CMK (cell line): ENCODE measurements at places on chromosomes 3 and 15.

- DNase-seq: no peak
Measured at GRCh38 chr3:154885418-154885817, 194.7 kb upstream of the MME start.

- no peak for DNase-seq
Measured at GRCh38 chr15:86624261-86625036, 544.8 kb downstream of the AGBL1 start.

GRCh38 chr3:76107935-76108570, 322.7 kb upstream of the ZNF717 start:
- DNase-seq: no peak

DNA sequence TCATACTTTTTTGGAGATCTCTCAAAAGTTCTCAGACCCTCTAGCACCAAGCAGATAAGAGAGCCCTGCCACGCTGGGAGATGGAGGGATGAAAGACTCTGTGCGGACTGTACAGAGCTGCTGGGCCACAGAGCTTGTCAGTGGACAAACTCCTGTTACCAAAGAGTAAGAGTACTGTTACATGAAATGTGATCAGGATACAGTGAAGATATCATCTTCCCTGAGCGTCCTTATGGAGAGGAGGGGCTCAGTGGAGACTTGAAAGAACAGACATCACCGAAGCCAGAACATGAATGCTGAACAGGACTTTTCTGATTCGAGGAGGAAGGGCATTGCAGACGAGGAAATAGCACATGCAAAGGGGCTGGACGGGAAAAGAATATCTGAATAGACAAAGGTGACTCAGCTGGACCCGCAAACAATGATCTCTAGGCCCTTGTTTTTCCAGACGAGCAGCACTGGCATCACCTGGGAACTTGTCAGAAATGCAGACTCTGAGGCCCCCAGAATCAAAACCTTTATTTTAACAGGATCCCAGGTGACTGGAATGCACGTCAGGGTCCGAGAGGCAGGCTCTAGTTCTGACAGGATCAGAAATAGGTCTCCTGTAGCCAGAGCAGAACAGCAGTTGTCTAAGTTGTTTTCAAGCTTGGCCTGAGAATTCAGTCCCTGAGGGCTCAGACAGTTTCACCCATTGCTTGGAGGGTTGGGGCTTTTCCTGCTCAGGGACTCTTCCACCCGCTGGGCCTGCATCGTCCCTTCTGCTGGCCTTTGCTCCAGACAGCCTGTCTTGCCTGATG, 277.9 kb downstream of the RPLP1 start:
- no peak for DNase-seq

- DNase-seq: no peak
Measured at GRCh38 chr15:59657635-59658125, 365 bp upstream of the GTF2A2 start.

DNA sequence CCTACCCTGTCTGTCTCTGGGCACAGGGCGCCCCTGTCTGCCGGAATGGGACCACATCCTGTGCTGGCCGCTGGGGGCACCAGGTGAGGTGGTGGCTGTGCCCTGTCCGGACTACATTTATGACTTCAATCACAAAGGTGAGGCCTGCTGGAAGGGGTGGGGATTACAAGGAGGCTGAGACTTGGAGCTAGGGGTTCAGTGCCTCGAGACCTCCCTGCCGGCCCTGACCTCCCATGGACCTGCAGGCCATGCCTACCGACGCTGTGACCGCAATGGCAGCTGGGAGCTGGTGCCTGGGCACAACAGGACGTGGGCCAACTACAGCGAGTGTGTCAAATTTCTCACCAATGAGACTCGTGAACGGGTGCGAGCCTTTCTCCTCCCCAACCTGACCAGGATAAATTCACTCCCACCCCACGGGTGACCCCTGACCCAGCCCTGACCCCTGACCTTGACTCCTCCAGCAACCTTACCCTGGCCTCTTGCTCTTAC, 20.4 kb downstream of the PTH1R start:
- no peak for DNase-seq

GRCh38 chr15:96367311-96368200, 37.1 kb downstream of the NR2F2 start:
- DNase-seq: no peak

DNA sequence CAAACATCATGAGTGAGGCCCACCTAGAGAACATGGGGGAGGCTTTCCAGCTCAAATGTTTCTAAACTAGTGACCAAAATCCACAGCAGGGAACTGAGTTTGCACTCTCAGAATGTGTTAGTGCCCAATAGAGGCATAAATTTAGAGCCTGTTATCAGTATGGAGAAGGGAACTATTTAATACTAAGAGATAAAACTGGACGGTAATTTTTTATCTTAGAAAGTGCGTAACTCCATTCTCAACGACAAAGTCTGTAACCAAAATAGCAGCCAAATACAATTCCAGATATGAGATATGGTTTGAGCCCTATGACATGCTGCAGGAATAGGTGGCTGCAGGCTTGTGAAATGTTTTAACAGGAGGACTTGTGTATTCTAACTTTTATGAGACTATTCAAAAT, 3.5 kb downstream of the B3GALNT1 start:
- no peak for DNase-seq

- DNase-seq: no peak
Measured at GRCh38 chr3:2921452-2921851, 188.7 kb downstream of the IL5RA start.

- DNase-seq: no peak
Measured at GRCh38 chr3:52609316-52609815, 73.0 kb downstream of the UQCC5 start.

GRCh38 chr3:18190646-18191045, 234.5 kb downstream of the SATB1 start:
- no peak for DNase-seq

GRCh38 chr3:150345021-150345538, 63.0 kb upstream of the TSC22D2 start:
- DNase-seq: no peak

DNA sequence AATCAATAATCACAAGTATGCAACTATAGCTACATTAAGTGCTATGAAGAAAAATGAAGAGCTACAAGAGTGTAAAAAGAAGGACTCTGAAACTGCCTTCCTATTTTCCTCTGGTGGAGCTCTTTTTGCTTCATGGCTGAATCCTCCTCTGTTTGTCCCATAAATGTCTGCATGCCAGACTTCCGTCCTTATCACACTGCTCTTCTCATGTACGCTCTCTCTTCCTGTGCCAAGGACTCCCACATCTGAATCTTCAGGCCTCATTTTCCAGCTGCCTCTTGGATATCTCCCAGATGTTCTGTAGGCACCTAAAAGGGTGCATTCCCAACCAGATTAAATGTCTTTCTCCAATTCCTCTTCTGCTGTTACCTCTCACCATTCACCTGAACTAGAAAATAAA, 123.7 kb downstream of the MECOM start:
- no peak for DNase-seq

DNA sequence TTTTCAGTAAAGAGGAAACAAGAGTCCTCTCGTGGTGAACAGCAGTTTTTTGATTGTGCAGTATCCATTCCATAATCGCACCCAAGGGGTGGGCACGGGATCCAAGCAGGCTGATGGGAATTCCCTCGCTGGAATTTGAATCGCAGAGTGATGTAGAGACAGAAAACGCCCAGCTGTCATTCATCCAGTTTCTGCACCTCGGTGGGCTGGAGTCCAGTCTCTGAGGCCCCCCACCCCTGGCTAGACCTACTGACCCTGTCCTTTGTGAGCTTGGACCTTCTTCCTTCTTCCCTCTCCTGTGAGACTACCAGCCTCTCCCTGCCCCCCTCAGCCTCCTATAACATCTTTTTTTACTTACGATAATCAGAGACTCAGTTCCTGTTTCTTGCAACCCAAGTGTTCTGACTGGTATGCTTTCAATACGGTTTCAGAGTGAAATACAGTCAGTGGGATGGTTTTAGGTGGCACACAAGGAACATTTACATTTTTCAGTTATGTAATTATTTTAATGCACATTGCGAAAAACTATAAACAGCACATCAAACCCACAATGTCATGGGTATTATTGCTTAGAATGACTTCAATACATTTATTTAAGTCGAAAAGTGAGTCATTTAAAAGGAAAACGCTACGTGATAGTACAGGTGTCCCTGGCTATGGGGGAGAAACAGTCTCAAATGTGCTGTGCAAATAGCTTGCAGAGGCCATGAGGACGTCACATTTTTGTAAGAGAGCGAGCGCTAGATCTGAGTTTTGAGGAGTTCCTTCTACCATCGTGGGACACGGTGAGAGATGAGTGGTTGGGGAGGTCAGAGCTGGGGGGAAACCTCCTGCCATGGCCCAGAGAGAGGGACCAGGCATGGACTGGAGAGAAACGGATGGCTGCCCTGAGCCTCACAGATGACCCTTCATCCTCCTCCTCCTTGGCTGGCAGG, 37.5 kb upstream of the CHST2 start:
- no peak for DNase-seq

DNA sequence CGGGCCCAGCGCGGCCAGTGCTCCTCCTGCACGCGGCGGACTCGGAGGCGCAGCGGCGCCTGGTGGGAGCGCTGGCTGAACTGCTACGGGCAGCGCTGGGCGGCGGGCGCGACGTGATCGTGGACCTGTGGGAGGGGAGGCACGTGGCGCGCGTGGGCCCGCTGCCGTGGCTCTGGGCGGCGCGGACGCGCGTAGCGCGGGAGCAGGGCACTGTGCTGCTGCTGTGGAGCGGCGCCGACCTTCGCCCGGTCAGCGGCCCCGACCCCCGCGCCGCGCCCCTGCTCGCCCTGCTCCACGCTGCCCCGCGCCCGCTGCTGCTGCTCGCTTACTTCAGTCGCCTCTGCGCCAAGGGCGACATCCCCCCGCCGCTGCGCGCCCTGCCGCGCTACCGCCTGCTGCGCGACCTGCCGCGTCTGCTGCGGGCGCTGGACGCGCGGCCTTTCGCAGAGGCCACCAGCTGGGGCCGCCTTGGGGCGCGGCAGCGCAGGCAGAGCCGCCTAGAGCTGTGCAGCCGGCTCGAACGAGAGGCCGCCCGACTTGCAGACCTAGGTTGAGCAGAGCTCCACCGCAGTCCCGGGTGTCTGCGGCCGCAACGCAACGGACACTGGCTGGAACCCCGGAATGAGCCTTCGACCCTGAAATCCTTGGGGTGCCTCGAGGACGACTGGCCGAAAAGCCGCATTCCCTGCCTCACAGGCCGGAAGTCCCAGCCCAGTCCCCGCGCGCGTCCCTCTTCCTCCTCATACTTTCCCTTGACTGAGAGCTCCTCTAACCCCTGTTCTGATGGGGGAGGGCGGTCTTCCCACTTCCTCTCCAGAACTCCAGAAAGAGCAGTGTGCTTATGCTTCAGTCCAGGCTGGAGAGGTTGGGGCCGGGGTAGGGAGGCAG, 1.4 kb upstream of the IL17RC start:
- peak; percentile 70 for DNase-seq

- DNase-seq: no peak
Measured at GRCh38 chr3:13219077-13219901, 146.1 kb upstream of the IQSEC1 start.

DNA sequence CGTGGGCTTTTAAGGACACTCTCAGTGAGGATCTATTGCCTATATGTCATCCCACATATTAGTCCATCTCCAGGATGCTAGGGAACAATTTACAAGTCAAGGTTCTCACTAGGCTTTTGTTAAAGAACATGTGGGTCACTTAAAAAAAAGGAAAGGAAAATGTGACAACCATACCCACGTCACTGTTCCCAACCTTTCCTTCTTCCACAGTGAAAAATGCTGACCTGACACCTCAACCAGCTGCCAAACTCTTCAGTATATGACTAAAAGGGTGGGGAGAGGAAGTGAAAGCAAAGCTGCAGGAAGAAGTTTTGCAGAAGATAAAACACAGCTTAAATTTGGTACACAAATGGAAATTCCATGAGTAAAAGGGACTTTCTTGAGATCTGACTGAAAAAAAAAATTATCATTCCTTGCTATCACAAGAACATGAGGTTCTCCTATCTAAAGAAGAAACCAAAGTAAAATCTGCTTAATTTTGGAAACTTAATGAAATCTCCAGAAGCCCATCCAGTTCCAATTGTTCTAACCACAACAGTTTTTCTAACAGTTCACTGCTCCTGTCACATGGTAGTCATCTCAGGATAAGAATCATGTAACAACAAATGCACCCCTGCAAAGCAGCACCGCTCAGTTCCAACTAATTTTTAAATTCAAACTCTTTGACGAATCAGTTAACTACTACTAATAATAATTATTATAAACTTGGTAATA, 117.0 kb upstream of the TSPAN3 start:
- no peak for DNase-seq

GRCh38 chr15:92306663-92307062, 87.0 kb upstream of the ST8SIA2 start:
- peak; percentile 15 for DNase-seq

GRCh38 chr3:128922804-128923459, 43.5 kb downstream of the ACAD9 start:
- no peak for DNase-seq

DNA sequence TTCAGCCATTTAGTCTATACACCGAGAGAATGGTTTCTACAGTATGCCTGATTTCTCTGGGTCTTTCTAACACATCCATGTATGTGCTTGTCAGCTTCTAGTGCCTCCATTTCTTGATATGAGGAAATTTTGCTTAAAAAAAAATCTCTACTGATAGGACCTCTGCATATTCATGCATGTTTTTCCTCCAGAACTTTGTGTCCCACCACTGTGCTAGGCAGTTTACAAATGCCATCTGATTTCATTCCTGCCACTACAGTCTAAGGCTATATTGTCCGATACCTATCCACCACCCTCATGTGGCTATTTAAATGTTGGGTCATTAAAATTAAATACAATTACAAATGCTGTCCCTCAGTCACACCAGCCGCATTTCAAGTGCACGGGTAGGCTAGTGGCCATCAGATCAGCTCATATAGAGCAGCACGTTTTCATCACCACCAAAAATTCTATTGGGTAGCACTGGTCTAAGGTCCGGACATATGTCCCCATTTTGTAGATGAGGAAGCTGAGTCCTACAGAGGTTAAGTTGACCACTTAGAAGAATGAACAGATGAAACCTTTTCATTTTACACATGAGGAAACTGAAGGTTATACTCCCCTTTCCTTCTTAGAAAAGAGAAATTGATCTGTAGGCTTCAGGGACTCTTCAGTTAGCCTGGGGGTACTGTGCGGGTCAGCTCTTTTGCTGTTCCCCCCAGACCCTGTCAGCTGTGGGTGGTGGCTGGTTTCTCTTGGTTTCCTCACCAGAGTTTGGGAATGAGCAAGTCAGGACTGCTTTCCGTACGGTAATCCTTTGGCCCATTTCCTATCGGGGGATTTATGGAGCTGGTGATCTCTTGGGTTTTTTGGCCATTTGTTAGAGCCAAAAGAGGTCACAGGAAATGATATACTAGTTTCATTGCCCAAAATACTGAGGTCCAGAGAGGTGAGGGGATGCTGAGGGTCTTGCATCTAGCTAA, 56.5 kb downstream of the SMAD3 start:
- DNase-seq: no peak

- DNase-seq: no peak
Measured at GRCh38 chr3:178048768-178049167, 487.5 kb upstream of the KCNMB2 start.
